ENCODE measurements at places on chromosomes 1 and 21.

GRCh38 chr1:41650028-41650880 lies 165.8 kb upstream of the EDN2 start:
- no peak for DNase-seq

- no peak for DNase-seq
These were observed 362.7 kb downstream of the PRDM2 start for GRCh38 chr1:14062669-14063068.

- DNase-seq = no peak
These were observed 78.4 kb downstream of the PROX1 start for GRCh38 chr1:214066190-214066589.

DNA sequence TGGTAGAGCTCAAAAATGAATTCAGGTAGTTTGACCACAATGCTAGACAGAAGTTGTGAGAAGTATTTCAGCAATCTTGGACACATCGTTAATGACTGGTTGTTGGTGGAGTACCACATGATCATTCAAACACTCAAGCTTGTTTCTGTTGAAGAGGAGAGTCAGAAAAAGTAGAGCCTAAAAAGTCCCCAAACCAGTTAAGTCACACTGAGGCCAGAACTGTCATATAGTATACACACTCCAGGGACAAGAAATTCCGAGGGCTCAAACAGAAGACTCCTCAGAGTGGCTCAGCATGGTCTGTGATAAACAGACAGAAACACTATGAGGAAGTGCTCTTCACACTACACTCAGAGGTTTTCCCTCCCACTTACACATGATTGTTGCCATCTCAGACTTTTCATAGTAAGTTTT lies 5.8 kb downstream of the TRIM33 start:
- DNase-seq = no peak

- DNase-seq = no peak
These were observed 563.2 kb upstream of the ADGRL2 start for GRCh38 chr1:81237473-81238089.

- no peak for DNase-seq
These were observed 36.5 kb downstream of the IVNS1ABP start for GRCh38 chr1:185280589-185280988.

- no peak for DNase-seq
These were observed 13.8 kb upstream of the ABCB10 start for GRCh38 chr1:229572286-229572685.

- DNase-seq = no peak
These were observed 227.8 kb downstream of the NRIP1 start for GRCh38 chr21:14836950-14837349.

DNA sequence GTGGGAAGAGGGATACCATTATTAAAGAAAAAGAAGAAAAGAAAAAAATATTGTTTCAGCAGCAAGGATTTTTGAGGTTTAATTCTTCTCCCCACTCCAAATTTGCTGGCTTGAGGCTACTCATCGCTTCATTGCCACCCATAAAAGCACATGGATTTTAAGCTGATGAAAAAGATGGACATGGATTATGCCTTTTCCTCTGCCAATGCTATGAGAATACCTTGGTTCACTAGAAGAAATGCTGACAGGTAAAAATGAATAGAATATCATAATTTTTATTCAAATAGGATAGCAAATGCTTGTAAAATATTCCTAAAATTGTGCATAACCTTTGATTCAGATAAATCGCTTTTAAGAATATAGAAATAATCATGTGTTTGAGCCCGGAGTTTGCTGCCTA lies 289.7 kb upstream of the DPYD start:
- no peak for DNase-seq

DNA sequence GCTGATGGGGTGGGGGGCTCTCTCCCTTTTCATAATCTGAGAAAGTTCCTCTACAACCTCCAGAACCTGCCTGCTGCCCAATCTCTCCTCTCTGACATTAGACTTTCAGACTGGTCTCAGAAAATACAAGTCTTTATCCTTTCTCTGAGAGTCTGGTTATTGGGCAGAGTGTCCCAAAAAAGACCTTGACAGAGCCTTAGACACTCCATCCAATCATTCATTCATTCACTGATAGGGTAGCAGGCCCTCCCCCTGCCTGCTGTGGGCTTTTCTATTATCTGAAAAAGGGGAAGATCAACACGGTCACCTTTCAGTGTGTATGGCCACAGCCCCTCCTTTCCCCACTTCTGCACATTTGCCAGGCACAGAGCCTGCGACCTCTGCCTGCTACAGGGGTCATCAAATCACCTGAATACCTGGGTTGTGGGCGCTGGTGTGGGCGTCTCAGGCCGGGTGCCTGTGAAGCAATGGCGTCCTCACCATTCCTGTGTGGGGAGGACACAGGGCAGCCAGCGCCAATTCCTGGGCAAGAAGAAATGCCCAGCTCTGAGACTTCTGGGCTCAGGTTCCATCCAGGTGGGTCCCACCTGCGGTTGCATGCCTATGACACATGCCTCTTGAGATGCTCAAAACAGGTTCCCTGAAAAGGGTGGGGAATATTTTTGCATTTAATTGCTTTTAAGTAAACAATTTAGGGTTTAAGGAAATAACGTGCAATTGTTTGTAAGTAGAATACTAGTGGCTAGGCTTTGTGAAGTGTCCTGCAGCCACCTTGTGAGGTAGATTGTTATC lies 52.8 kb downstream of the ELK4 start:
- DNase-seq = no peak

GRCh38 chr1:94305704-94306103 lies 68.3 kb upstream of the ARHGAP29 start:
- DNase-seq = no peak

GRCh38 chr1:224502459-224503160 lies 68.0 kb upstream of the WDR26 start:
- DNase-seq = no peak

GRCh38 chr21:36384885-36385232 lies 333 bp upstream of the CHAF1B start:
- no peak for DNase-seq

DNA sequence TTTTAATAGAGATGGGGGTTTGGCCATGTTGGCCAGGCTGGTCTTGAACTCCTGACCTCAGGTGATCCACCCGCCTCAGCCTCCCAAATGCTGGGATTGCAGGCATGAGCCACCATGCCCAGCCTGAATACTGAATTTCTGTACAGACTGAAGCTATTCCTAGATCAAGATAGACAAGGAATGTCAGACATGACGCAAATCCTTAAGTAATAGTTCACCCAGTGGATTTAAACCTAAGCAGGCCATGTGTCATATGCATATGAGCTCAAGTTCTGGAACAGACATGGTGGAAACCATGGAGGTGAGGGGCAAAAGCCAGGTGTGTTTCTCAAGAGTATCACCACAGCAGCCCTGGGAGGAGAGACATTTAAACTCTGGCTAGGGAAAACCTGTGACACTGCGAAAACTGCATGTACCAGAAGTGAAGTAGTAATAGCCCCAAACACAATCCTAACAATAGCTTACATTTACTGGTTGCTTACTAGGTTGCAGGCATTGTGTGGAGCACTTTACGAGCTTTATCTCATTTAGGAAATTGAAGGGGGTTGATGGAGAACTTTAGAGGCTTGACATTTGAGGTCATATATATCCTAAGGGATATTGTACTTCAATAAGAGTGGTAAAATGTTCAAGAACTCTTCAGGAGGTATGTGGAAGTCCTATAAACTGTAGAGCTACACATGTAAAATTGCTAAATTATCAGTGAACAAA lies 31.7 kb upstream of the MAN1A2 start:
- DNase-seq = peak; percentile 68

- no peak for DNase-seq
These were observed 2.9 kb downstream of the CENPS start for GRCh38 chr1:10432910-10433700.

GRCh38 chr1:32199717-32200072 lies 700 bp upstream of the CCDC28B start:
- no peak for DNase-seq

DNA sequence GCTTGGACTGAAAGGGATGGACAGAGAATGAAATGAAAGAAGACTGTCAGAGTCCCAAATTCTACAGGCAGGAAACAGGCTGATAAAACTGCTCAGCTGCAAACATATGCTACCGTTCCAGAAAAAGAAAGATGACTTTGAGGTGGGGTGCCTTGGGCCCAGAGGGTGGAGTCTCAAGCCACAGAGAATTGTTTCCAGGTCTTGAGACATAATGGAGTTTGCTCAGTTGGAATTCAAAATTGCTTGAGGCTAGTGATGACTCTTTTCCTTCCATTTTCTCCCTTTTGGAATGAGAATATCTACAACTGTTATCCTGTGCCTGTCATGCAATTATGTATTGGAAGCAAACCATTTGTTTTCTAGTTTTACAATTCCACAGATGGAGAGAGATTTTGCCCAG lies 23.6 kb upstream of the PSEN2 start:
- no peak for DNase-seq

GRCh38 chr1:244316407-244316806 lies 135.3 kb downstream of the ADSS2 start:
- no peak for DNase-seq

DNA sequence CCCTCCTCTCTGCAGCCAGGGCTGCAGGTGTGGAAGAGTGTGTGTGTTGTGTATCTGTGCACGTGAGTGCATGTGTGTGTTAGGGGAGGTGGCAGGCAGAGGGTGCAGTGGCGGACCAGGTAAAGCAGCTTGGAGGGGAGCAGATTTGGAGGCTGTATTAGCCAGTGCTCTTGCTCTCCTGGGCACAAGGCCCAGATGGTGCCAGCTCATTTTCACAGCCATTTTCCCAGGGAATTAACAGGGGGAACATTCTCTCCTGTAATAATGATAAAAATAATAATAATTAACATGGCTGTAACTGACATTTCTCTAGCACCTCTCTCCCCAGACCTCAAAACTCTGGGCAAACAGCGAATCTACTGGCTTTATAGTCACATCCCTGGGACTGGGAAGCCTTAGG lies 43.6 kb downstream of the LRRN2 start:
- no peak for DNase-seq

GRCh38 chr1:92882819-92883218 lies 51.0 kb downstream of the RPL5 start:
- DNase-seq = no peak
